A549 treated with AZD2906 at 1 μM for 4 hours (cell line): ENCODE measurements at places on chromosomes 5 and 9. TPM values are rescaled to one million over a fixed set of nuclear protein-coding genes. Genes with fewer than 3 reads are reported as not detected.

FBP2 gene
- not detected in 5 replicates for total RNA-seq

GFRA3 gene
- 0.06 to 0.14 TPM (median 0.10 TPM) in 4 of 5 replicates, not detected in the other for total RNA-seq

CCL27 gene
- 0.14 to 0.33 TPM (median 0.24 TPM) in 4 of 5 replicates, not detected in the other for total RNA-seq

MEIKIN gene
- total RNA-seq = not detected in 5 replicates

PSAT1 gene
- total RNA-seq = 144 to 174 TPM (median 161 TPM) in 5 replicates

PCDHGA5 gene
- 0.13 to 0.17 TPM (median 0.16 TPM) in 5 replicates for total RNA-seq

ENC1 gene
- total RNA-seq = 3.3 to 4.4 TPM (median 3.6 TPM) in 5 replicates

DNAH5 gene
- total RNA-seq = 1.5 to 2.5 TPM (median 1.9 TPM) in 5 replicates

MEGF10 gene
- not detected in 5 replicates for total RNA-seq

BAAT gene
- 0.31 to 0.49 TPM (median 0.46 TPM) in 5 replicates for total RNA-seq

PKD2L2 gene
- total RNA-seq = 0.05 to 0.09 TPM (median 0.07 TPM) in 3 of 5 replicates, not detected in the others

PCDHB5 gene
- total RNA-seq = 1.3 to 1.7 TPM (median 1.4 TPM) in 5 replicates

GCNT4 gene
- 0.22 to 0.31 TPM (median 0.29 TPM) in 5 replicates for total RNA-seq

DND1 gene
- 0.42 to 0.92 TPM (median 0.60 TPM) in 5 replicates for total RNA-seq

SNCAIP gene
- 0.03 to 0.21 TPM (median 0.05 TPM) in 5 replicates for total RNA-seq

ECM2 gene
- 0.11 to 0.20 TPM (median 0.14 TPM) in 5 replicates for total RNA-seq

CCDC69 gene
- total RNA-seq = 1.1 to 2.0 TPM (median 1.5 TPM) in 5 replicates

REEP2 gene
- 5.8 to 8.2 TPM (median 7.1 TPM) in 5 replicates for total RNA-seq

UNC13B gene
- 9.7 to 12.2 TPM (median 10.8 TPM) in 5 replicates for total RNA-seq

LMX1B gene
- total RNA-seq = 1.1 to 1.5 TPM (median 1.3 TPM) in 5 replicates

DPYSL3 gene
- total RNA-seq = 18.3 to 24.5 TPM (median 20.5 TPM) in 5 replicates

CTXN3 gene
- not detected in 5 replicates for total RNA-seq

SLC45A2 gene
- not detected in 5 replicates for total RNA-seq

DRD1 gene
- total RNA-seq = 0.02 to 0.11 TPM (median 0.05 TPM) in 5 replicates

RMI1 gene
- 12.0 to 17.6 TPM (median 13.2 TPM) in 5 replicates for total RNA-seq

TMEM174 gene
- total RNA-seq = not detected in 5 replicates

ANXA6 gene
- total RNA-seq = 42.3 to 51.2 TPM (median 45.6 TPM) in 5 replicates

ALAD gene
- total RNA-seq = 12.9 to 17.1 TPM (median 14.3 TPM) in 5 replicates

FYB1 gene
- 11.5 to 16.1 TPM (median 13.4 TPM) in 5 replicates for total RNA-seq

LCN15 gene
- total RNA-seq = 0.05 to 0.09 TPM (median 0.09 TPM) in 3 of 5 replicates, not detected in the others

GFI1B gene
- total RNA-seq = 0.07 to 0.11 TPM (median 0.10 TPM) in 4 of 5 replicates, not detected in the other

CDX1 gene
- 0.06 to 0.07 TPM in 2 of 5 replicates, not detected in the others for total RNA-seq

BHMT gene
- total RNA-seq = 0.07 TPM in 1 of 5 replicates, not detected in the others

AIF1L gene
- total RNA-seq = 1.8 to 2.0 TPM (median 2.0 TPM) in 5 replicates

FAM200C gene
- 1.5 to 1.8 TPM (median 1.6 TPM) in 5 replicates for total RNA-seq

DPH7 gene
- total RNA-seq = 25.2 to 31.2 TPM (median 29.7 TPM) in 5 replicates

PCDHGB2 gene
- total RNA-seq = 0.05 to 0.08 TPM (median 0.07 TPM) in 5 replicates

UBLCP1 gene
- total RNA-seq = 32.0 to 39.6 TPM (median 33.9 TPM) in 5 replicates

CCDC183 gene
- 0.19 to 0.38 TPM (median 0.28 TPM) in 5 replicates for total RNA-seq

ANKRD18A gene
- 6.7 to 10.3 TPM (median 9.0 TPM) in 5 replicates for total RNA-seq

KLF4 gene
- total RNA-seq = 31.7 to 39.9 TPM (median 36.2 TPM) in 5 replicates

SPINK7 gene
- not detected in 5 replicates for total RNA-seq

SLC12A7 gene
- total RNA-seq = 24.4 to 30.0 TPM (median 28.4 TPM) in 5 replicates

DOCK2 gene
- total RNA-seq = 1.5 to 3.1 TPM (median 2.6 TPM) in 5 replicates

PCDHA4 gene
- 1.5 to 2.0 TPM (median 1.8 TPM) in 5 replicates for total RNA-seq

FCN2 gene
- total RNA-seq = not detected in 5 replicates

FAM153A gene
- total RNA-seq = not detected in 5 replicates

OSMR gene
- 49.1 to 70.1 TPM (median 59.6 TPM) in 5 replicates for total RNA-seq

LCN9 gene
- total RNA-seq = not detected in 5 replicates

SARDH gene
- 0.02 to 0.34 TPM (median 0.08 TPM) in 5 replicates for total RNA-seq

NDOR1 gene
- 11.5 to 17.4 TPM (median 15.7 TPM) in 5 replicates for total RNA-seq

ANGPTL2 gene
- 0.01 TPM in 1 of 5 replicates, not detected in the others for total RNA-seq

C1QTNF2 gene
- total RNA-seq = 0.04 to 0.16 TPM (median 0.09 TPM) in 5 replicates

CORO2A gene
- 1.2 to 1.8 TPM (median 1.8 TPM) in 5 replicates for total RNA-seq

SAXO1 gene
- total RNA-seq = not detected in 5 replicates

PCDHGA10 gene
- 0.02 to 0.03 TPM in 2 of 5 replicates, not detected in the others for total RNA-seq

DDX46 gene
- 49.9 to 75.8 TPM (median 59.6 TPM) in 5 replicates for total RNA-seq

CCL28 gene
- total RNA-seq = 0.06 to 0.34 TPM (median 0.15 TPM) in 5 replicates

SOX30 gene
- total RNA-seq = 0.03 TPM in 1 of 5 replicates, not detected in the others

LMNB1 gene
- total RNA-seq = 53.6 to 77.2 TPM (median 55.2 TPM) in 5 replicates
